Activated effector memory CD4-positive, alpha-beta T cell treated with anti-CD3 and anti-CD28 coated beads, Interleukin-2, amount 50 U/mL, for 16 hours (primary cell): ENCODE measurements at places on chromosomes 16 and 17.
A peak's percentile ranks its signal among the peaks of the same experiment; 100 is the strongest.

DNA sequence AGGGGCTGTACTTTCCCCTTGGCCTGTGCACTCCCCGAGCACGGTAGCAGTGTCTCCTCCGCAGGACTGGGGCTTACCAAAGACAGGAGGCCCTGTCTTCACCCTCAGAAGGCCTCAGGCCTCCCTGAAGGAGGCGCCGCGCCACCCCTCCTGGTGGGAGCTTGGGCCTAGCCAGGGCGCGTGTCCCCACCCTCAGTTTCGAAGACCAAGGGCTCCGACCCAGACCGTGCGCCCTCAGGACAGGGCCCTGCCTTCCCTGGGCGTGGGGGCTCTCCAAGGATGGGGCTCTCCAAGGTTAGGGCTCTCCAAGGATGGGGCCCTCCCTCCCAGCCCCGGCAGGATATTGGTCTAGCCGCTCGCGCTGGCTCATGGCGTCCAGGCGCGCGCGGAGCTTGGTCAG lies 11.8 kb downstream of the PLCD3 start:
- DNase-seq = no peak

- no peak for DNase-seq
Observed at GRCh38 chr17:18247613-18248001, 10.9 kb downstream of the FLII start.

DNA sequence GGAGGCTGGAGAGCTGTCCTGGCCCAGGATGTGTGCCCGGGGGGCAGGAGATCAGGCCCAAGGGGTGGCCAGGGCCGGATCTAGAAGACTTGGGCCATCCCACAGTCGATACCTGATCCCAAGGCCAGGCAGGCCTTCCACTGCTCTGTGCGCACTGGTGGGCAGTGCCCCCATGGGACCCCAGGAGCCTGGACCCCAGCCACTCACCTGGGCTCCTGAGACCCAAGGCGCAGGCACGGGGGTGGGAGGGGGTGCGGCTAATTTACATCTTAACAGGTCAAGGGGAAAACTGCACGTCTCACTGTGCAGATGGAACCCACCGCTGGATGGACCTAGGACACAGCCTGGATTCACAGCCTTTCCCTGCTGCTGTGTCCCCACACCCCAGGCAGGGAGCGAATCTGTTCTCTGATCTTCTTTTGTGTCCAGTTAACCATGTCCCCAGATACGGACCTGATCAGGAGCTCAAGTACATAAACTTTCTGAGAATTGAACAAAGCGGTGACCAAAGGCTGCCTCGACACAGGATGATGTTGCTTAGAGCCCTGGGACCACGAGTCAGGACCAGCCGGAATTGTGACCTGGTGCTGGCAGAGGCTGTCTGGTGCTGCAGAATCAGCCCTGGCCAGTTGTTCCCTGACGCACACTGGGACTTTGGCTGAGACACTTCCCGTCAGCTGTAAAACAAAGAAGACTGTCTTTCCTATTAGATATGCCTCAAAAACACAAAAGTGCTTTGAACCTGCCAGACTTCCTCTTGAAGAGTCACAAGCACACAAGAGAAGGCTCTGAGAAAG lies 60.6 kb downstream of the TNFRSF13B start:
- no peak for DNase-seq

GRCh38 chr17:9636501-9636900 lies 8.8 kb upstream of the USP43 start:
- no peak for DNase-seq

DNA sequence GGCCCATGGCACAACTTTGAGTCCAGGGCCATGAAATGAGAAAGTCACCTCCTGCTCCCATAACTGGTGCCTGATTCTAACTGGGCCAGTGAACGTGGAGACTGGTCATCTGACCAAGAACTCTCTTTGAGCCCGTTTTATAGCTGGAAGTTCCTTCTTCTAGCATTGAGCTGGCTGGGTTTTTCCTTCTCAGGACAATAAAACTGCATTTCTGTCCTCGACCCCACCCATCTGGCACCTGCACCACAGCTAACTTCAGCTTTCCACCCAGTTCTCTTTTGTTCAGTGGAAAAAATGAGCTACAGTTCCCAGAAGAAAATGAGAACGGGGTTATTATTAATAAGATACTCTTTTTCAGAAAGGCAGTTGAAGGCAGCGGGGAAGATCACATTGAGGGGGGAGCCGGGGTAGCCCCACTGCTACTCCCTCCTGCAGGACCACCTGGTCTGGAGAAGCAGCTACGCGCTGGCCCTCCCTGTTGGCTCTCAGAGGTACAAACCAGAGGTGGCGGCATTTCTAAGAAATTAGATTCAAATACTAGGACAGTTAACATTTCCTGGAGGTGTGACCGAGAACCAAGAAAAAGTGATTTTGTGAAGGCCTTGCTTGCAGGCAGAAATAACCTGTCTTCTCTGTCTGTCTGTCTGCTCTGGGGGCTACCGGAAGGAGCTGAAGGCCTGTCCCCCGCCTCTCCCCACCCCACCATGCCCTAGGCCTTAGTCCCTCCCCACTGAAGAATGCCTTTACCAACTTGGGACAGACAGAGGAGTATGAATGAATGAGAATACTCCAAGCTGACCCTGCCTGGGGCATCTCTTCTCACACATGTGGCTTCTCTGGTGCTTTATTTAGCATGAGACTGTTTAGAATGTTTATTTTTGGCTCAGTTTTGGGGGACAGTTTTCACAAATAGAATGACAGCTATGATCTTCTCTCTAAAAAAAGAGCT lies 123.9 kb downstream of the XYLT1 start:
- no peak for DNase-seq

DNA sequence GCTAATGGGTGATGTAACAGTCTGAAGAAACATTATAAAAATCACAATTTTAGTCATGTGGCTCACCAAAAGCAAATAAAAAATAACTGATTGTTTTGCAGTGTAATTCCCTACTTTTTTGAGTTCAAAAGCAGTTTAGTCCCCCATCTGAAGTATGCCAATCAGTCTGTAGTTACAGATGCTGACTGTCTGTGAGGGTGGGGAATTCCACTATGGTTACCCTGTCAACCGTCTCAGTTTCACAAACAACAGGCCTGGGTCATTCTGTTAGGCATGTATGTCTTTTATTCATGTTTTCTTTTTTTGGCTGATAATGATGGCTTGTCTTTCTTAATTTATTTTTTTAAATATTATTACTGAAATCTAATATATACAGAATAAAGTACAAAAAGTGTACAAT lies 69.3 kb downstream of the STXBP4 start:
- no peak for DNase-seq

DNA sequence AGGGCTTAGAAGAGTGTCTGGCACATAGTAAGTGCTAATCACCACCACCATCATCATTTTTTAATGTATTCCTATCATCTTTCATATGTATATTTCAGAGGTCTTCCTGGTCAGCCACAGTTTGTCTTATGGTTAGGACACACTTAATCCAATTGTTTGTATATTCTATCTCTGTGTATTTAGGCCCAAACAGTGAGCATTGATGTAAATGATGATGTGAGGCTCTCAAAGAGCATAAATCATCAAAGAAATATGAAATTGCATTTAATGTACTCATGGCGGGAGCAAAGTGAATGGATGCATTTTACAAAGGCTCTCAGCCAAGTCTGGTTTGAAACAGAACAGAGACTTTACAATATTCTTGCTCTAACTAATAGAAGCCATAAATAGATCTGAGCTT lies 24.1 kb upstream of the MPHOSPH6 start:
- DNase-seq = no peak

DNA sequence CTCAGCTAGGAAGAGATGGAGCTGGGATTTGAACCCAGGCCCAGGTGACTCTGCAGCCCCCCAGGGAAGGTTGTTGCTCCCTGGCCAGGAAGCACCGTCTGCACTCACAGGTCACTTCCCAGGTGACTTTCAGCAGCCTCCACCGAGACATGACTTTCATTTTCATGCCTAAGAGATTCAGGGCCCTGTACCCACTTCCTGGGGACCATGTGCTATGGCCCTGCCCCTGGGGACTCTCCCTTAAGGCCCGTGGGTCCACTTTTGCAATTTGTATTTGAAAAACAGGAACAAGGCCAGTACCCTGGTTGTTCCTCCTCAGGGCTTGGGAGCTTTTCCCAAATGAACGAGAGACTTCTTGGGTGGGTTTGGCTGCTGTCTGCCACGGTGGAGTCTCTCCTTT lies 191.0 kb downstream of the IRF8 start:
- peak; percentile 54 for DNase-seq

- peak; percentile 92 for DNase-seq
Observed at GRCh38 chr17:74957935-74958740, 14.4 kb downstream of the HID1 start.

DNA sequence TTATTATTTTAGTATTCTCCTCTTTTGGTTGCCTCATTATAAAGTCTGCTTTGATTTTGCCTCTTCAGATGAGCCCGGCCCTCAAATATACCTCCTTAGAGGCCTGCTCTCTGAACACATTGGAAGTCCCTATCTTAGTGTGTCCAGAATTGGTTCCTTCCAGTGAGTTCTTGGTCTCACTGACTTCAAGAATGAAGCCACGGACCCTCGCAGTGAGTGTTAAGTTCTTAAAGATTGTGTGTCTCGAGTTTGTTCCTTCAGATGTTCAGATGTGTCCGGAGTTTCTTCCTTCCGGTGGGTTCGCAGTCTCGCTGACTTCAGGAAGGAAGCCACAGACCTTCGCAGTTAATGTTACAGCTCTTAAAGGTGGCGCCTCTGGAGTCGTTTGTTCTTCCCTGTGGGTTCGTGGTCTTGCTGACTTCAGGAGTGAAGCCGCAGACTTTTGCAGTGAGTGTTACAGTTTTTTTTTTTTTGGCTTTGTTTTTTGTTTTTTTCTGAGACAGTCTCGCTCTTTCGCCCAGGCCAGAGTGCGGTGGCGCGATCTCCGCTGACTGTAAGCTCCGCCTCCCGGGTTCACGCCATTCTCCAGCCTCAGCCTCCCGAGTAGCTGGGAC lies 45.8 kb upstream of the NOS2 start:
- DNase-seq = peak; percentile 64

GRCh38 chr17:65455972-65456343 lies 105.5 kb downstream of the AXIN2 start:
- DNase-seq = no peak

DNA sequence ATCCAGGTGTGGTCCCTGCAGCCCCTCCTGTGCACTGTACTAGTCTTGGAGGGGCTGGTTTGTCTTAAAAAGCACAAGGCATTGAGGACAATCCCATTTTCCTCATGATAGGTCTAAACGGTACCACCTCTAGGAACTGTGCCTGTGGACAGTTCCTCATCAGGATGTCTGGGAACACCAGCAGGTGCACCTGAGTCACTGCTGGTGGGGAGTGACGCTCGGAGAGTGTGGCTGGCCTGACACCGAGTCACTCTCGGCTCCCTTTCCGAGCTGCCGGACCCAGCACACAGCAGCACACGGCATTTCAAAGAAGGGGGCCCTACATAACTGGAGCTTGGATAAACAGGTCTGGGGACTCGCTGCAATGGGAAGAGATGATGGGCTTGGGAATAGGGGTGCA lies 25.6 kb downstream of the LRRC75A start:
- DNase-seq = no peak

DNA sequence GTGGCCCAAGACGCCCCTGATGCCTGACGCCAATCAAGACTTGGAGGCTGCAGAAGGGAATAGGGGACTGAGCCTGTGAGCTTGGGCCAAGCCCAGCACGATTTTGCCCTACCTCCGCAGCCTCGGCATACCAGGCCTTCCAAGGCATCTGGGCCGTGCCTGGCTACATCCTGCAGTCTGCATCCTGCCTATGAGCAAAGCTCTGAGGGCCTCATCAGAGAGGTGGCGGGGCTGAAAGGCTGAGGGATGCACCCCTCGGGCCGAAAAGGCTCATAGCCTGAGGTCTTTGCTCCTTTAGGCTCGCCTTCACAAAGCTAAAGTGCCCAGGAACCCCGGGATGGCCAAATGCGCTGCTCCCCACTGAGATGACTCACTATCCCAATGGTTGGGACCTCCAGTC lies 2.5 kb downstream of the SEZ6 start:
- no peak for DNase-seq

DNA sequence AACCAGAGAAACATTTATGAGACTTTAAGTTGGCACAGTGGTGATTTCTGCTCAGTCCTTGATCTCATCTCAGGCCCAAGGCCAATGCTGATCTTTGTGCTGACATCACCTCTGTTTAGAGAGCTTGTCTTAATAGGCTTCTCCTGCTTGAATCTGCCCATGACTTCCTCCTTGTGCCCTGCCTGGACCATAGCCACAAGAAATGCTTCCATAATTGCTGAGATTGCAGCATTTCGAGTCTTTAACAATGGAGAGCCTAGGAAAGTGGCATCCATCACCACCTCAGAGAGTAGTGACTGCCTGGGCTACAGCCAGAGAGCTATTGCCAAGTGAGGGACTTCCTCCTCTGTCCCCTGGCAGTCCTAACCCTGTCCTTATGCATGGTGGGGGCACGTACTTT lies 25.1 kb upstream of the MMP2 start:
- DNase-seq = no peak

- DNase-seq = no peak
Observed at GRCh38 chr16:85663891-85664321, 24.8 kb downstream of the GINS2 start.

DNA sequence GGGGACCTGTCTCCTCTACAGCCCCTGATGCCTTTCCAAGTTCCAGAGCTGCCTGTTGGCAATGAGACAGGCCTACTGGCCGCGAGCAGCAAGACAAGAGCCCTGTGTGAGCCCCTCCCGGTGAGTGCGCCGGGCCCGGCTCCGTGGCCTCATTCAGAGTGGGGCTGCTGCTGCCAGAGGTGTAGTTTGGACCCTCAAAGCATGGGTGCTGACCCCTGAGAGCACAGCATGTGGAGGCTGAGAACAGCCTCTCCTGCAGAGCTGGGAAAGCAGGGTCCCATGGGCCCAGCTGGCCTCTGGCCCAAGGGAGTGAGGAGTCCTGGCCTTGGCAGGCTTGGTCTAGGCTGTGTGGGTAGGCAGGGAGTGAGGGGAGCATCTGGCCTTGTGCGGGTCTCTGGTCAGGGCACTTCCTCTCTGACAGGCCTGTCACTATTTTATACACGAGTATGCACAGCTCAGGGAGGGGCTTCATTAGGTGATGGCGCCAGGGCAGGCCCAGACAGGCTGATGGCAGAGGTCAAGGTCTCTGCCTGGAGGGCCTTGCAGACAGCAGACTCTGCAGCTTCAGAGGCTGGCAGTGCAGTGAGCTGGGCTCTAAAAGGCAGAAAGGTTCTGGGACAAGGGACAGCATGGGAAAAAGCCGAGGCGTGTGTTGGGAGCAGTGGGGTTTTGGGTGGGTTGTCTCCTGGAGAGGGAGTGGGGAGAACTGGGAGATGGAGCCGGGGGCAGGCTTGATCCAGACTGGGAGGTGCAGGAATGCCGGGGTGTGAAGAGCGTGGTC lies 43.4 kb downstream of the ADCY7 start:
- DNase-seq = peak; percentile 55

DNA sequence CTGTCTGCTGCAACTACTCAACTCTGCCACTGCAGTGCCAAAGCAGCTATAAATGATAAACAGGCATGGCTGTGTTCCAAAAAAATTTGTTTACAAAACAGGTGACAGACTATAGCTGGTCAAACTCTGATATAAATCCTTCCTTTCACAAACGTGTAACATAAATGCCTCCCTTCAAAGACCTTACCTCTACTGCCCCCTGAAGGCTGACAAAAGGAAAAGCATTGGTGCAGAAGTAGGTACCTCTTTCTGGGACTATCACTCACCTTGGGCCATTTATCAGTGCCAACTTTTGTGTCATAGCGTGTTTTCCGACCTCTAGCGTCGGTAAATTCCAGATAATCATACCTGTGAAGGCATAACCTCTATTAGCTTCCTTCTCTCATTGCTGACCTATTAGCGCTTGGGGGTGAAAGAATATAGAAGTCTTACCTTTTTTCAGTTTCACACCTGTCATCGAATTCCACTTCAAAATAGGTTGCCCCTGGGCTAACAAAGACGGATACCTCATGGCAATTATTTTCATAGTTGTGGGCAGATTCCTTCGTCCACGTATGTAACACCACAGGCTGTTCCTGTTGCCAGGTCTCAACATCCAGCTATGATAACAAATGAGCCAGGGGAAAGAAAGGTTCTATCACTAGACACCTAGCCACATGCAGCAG lies 67.9 kb downstream of the ZZEF1 start:
- no peak for DNase-seq
